ENCODE measurements at places on chromosomes 13 and 19. TPM values are rescaled to one million over a fixed set of nuclear protein-coding genes. Genes with fewer than 3 reads are reported as not detected.
A peak's percentile ranks its signal among the peaks of the same experiment; 100 is the strongest.

The TRPM4 gene
- 13.3 TPM for total RNA-seq

The FLT1 gene
- total RNA-seq: under 0.01 TPM

The SLC25A41 gene
- total RNA-seq: not detected

- no peak for DNase-seq
Measured at GRCh38 chr13:23949200-23949599, 51.9 kb upstream of the C1QTNF9B start.

DNA sequence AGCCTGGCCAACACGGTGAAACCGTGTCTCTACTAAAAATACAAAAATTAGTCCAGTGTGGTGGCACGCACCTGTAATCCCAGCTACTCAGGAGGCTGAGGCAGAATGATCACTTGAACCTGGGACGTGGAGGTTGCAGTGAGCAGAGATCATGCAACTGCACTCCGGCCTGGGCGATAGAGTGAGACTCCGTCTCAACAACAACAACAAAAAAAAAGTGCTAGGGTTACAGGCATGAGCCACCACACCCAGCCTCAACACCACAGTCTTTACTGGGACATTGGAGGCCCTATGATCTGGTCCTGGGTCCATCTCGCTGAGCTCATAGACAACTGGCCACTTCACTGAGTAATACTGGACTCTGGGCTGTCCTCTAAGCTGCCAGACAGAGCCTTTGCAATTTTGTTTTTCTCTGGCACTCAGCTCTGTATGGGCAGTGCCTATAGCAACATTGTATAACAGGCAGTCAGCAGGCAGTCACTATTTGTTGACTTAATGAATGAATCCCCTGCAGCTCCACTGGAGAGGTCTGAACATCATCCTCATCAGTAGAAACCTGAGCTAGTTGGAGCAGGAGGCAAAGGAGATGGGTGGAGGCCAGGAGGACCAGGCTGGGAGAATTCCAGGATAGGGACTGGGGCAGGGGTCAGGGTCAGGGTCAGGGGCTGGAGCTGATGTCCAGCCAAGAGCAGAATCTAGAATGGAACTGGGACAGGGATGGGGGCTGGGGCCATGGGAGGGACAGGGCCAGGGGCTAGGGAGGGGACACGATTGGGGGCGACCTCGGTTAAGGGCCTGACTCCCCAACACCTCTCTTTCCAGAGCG, 8.1 kb downstream of the BLOC1S3 start:
- DNase-seq: no peak

GRCh38 chr13:80399340-80400163, 58.6 kb upstream of the SPRY2 start:
- peak; percentile 42 for DNase-seq

DNA sequence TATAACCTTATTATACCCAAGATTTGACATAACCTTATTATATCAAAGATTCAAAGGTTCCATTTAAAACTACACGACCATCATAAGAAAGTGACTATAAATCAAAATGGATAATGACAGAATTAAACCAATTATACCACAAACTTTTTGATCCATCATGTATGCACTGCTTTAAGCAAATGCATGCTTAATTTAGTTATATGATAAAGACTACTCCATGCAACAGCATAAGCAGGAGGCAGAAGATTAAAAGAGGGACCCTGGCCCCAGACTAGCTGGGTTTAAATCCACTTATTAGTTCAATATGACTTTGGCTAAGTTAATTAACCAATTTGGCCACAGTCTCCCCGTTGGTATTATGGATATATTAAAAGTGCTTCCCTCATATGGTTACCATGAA, 11.4 kb downstream of the EFNB2 start:
- DNase-seq: no peak

DNA sequence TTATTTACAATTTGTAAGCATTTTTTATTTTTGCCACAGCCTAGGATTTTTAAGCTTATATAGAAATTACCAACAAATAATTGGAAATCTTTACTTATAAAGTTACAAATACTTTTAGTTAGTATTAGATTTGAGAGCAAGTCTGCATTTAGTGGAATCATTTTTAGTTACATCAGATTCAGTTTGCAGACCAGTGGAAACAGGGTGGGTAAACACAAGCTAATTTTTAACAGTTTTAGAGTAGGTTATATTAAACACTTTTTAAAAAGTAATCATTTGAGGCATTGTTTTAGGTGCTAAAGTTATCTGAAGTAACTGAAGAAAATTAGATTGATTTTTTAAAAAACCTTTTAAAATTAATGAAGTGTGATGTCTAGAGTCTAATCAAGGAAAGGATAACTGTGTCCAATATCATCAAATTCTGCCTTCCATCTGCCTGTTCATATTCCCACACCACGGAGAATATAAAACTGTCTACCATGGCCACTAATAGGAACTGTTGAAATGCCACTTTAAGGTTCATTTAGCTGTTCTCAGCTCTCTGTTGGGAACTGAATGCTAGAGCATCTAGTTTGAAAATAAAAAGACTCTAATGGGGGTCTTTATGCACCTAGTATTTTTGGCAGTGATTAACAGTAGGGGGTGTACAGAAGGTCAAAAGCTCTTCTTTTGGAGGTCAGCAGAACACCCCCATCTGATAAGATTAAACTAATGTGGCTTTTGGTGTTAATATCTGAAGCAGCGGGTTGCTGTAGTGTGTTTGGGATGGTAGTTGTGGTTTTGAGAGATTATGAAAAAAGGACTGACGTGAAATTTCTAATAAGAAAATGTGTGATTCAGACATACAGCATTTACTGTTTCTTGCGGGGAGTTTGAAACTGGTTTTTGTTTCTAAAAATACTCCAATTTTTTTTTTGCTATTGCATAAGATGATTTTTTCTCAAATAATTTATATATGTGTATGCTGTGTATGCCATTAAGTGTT, 66.5 kb downstream of the NDFIP2 start:
- DNase-seq: no peak

The NCAN gene
- not detected for total RNA-seq
